ENCODE measurements at places on chromosomes 6 and 20. TPM values are rescaled to one million over a fixed set of nuclear protein-coding genes. Genes with fewer than 3 reads are reported as not detected.

WFDC8 gene
- not detected for total RNA-seq

- DNase-seq = no peak
These were observed 39.6 kb upstream of the GTSF1L start for GRCh38 chr20:43766385-43766784.

- DNase-seq = no peak
These were observed 6.7 kb upstream of the ACSS1 start for GRCh38 chr20:25064561-25065071.

- no peak for DNase-seq
These were observed 1.4 kb upstream of the PTPRT start for GRCh38 chr20:43191143-43191542.

- peak; percentile 71 for DNase-seq
These were observed 94.2 kb upstream of the SCP2D1 start for GRCh38 chr20:18719426-18719825.

GRCh38 chr6:10478187-10479040 is 42.7 kb upstream of the GCNT2 start:
- no peak for DNase-seq

FAXC gene
- total RNA-seq = 7.4 TPM

DNA sequence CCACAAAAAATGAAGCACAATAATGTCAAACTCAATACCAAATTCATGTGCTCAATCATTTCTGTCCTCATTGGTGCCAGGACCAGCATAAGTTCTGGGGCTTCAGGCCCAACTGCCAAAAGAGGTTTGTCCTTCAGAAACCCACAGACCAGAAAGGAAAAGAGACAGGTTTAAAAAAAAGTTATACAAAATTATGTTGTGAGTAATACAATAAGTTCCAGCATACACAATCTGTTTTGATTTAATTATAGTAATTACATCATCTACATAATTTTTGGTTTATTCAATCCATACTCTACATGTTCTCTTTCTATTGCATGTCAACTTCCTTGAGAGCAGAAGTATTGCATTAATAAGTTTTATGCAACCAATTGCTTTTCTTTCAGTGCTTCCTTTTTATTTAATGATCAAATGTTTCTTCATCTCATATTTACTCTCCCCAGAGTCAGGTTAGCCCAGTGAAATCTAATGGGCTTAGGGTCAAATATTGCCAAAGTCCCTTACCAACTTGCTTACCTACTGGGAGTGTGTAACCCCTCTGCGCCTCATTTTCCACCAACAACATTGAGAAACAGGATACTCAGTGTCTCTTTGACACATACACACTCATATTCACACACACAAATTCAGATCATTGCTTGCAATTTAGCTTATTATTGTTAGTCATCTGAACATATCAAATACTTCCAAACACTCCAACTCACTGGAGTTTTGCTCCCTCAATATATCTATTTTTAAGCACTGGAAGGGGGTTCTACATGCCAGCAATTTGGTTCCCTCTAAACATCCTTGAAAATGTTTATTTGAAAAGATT is 424.4 kb upstream of the MARCKS start:
- no peak for DNase-seq

DNA sequence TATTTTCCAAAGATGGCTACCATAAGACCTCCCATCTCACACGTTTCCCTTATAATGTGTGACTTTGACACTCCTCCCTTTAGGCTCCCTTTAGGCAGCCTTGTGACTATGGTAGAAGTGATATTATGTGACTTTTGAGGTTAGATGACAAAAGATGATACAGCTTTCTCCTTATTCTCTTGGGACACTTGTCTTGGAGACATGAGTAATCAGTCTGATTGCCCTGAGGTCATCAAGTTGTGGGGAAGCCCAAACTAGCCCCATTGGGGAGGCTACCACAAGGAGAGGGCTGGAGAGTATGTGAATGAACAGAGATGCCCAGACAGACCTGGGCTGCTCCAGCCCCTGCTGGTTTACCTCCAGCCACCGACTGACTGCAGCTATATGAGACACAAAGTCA is 10.6 kb upstream of the DLK2 start:
- DNase-seq = no peak

GRCh38 chr6:133740218-133740617 is 148.7 kb upstream of the TCF21 start:
- no peak for DNase-seq

- no peak for DNase-seq
These were observed 6.0 kb upstream of the CMTR1 start for GRCh38 chr6:37426945-37427510.

DNA sequence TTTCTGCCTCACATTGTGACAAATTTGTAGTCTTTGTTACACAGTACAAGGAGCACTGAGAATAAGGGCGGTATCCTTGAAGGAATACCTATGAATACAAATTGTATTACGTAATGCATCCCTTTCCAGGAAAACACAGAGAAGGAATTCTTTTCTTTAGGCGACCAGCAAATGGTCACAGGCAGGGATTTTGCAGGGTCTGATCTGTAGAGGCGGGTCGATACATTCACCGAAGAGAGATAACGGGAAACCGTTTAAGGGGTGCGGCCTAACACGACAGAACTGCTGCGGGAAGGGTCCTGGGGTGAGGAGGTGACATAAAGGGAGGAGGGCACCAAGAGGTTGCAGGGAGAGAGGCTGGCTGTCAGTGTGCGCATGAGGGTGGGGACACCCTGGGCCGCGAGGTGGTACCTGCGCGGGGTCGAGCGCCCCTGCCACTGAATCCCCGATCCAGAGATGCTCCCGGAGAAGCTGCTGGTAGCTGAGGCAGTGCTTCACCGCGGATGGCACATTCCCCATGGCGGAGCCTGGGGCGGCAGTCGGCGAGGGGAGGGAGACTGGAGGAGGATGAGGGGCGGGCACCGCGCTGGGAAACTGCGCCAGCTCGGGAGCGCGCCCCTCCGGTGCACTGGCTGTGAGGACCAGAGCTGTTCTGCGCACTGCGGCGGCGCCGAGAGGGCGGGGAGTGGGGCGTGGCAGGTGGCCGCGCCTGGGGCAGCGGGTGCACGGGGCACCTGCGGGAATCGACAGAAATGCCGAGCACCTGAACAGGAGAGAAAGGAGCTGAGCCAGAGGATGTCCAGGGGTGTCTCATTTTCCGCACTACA is at the start of gene HMGCLL1:
Gene HMGCLL1 (minus strand): TSS at position 656 of the 827 bp plus-strand sequence. CDS start 137 bp downstream, at position 519.
- no peak for DNase-seq

GRCh38 chr6:160685762-160686450 is 16.1 kb upstream of the PLG start:
- no peak for DNase-seq

GRCh38 chr20:1509237-1509636 is 18.0 kb upstream of the SIRPB2 start:
- DNase-seq = no peak

GRCh38 chr6:138345565-138346285 is 32.0 kb upstream of the SMIM28 start:
- no peak for DNase-seq

CYP39A1 gene
- 2.6 TPM for total RNA-seq

SSTR4 gene
- not detected for total RNA-seq

GRCh38 chr6:42236682-42237473 is 19.2 kb upstream of the MRPS10 start:
- DNase-seq = no peak

BPI gene
- 0.06 TPM for total RNA-seq

Measured in SJCRH30 (cell line).